Foreskin melanocyte (primary cell): ENCODE measurements at places on chromosomes 11 and 22.
A peak's percentile ranks its signal among the peaks of the same experiment; 100 is the strongest.

- DNase-seq, result peak; percentile 11
Observed at GRCh38 chr22:19805821-19806212, 45.2 kb downstream of the TBX1 start.

DNA sequence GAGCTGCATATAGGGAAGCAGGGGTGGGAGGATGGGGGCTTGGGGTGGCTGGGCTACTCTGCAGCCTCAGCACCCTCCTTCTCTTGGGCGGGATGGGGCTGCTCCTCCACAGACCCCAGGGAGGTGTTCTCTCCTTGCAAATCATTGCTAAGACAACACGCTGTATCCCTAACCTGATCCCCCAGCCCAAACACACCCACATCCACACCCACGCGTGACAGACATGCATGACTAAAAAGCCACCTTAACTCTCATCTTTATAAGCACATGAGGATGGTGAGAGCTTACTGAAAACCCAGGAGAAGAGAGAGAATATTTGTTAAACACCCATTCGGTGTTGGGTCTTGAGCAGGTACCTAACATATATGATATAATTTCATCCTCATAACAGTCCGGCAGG, 39.9 kb upstream of the EIF3D start:
- DNase-seq, result no peak

GRCh38 chr11:1456596-1457325, 29.8 kb downstream of the MOB2 start:
- DNase-seq, result no peak

DNA sequence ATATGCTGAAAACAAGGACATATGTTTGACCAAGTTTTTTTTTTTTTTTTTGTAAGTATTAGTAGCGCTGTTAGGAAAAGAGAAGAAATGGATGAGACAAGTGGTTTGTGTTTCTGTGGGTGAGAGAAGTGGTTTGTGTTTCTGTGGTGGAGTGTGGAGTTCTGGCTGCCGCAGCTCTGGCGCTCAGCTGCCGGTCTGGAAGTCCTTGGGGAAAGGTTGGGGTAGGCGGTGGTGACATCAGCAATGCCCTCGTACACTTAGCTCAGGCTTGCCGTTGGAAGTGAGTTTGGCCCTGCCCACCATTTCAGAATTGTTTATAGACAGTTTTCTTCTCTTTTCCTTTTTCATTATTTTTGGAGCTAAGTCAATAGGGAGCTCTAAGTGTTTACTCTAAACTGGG, 116.6 kb downstream of the TBC1D22A start:
- DNase-seq, result no peak

DNA sequence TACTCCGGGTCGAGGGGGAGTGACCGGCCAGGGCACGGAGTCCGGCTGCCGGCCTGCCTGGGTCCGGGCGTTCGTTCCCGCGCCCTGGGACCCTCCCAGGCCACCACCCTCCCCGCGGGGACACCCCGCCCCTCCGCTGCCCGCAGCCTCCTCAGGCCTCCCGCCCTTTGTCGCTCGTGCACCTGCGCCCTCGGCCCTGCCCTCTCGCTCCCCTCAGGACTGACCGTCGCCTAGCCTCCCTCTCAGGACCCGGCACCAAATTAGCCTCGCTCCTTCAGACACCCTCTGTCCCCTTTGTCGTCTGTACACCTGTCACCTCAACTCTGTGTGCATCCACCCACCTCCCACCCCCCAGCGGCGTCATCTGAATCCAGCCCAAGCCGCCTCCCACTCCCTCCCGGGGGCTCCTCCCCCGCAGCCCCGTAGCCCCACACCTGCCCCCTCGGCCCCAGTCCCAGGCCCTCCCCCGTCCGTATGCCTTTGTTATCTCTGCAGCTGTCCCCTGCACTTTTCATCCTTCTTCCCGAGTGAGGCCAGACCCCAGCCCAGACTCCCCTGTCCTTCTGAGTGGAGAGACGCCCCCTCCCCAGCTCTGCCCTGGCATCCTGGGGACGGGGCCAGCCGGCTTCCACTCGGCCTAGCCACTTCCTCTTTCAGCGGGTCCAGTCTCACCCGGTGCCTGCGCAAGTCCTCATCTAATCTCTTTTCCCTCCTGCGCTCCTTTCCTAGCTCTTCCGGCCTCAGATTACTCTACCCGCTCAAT, 643 bp downstream of the TIGD3 start:
- no peak for DNase-seq
